ENCODE measurements at places on chromosomes 3 and 15. TPM values are rescaled to one million over a fixed set of nuclear protein-coding genes. Genes with fewer than 3 reads are reported as not detected.

Gene PEX11A
- total RNA-seq, result 20.2 TPM

Gene NANOGP8
- 0.71 TPM for total RNA-seq

Gene LRRC15
- total RNA-seq, result 0.34 TPM

Gene DUOXA2
- total RNA-seq, result 0.52 TPM

Gene LRTM1
- total RNA-seq, result not detected

Gene ADAMTS7
- 2.1 TPM for total RNA-seq

Gene TPRG1
- total RNA-seq, result 4.3 TPM

Gene GHSR
- total RNA-seq, result not detected

Gene PPIP5K1
- 21.6 TPM for total RNA-seq

Gene ZNF80
- not detected for total RNA-seq

Gene NLGN1
- total RNA-seq, result 19.2 TPM

Gene CACNA2D2
- total RNA-seq, result 0.84 TPM

Gene EFL1
- total RNA-seq, result 13.3 TPM

Gene FBXO40
- total RNA-seq, result not detected

Gene SEMA3F
- total RNA-seq, result 16.2 TPM

Gene GOLGA6A
- total RNA-seq, result 1.2 TPM

Gene PLA2G4E
- total RNA-seq, result not detected

Gene GOLGA6B
- total RNA-seq, result not detected

Gene HIGD2B
- total RNA-seq, result not detected
